ENCODE measurements at places on chromosomes 7 and 10. TPM values are rescaled to one million over a fixed set of nuclear protein-coding genes. Genes with fewer than 3 reads are reported as not detected.

GRCh38 chr7:24042028-24042427 lies 242.0 kb upstream of the NPY start:
- no peaks in the 10 kb centered on the region for H3K36me3 ChIP-seq
- no peak overlapping the region for H3K4me3 ChIP-seq
- no peaks in the 10 kb centered on the region for H3K4me1 ChIP-seq
- no peak overlapping the region for H3K27ac ChIP-seq
- DNase-seq = no peak

GRCh38 chr10:17432723-17433122 lies 21.7 kb downstream of the ST8SIA6 start:
- H3K4me3 ChIP-seq = no peak overlapping the region
- H3K27ac ChIP-seq = no peak overlapping the region
- no peaks in the 10 kb centered on the region for H3K36me3 ChIP-seq
- H3K4me1 ChIP-seq = peaks cover 27% of the 10 kb centered on the region

- DNase-seq = no peak
- peaks cover 82% of the 10 kb centered on the region for H3K4me1 ChIP-seq
- H3K4me3 ChIP-seq = peak overlapping the region; percentile 17
- H3K27me3 ChIP-seq = no peaks in the 10 kb centered on the region
- peak overlapping the region; percentile 90 for H3K27ac ChIP-seq
- H3K36me3 ChIP-seq = peaks cover 14% of the 10 kb centered on the region
Measured at GRCh38 chr10:14588084-14588937, 186.4 kb downstream of the FAM107B start.

- no peaks in the 10 kb centered on the region for H3K36me3 ChIP-seq
- peaks cover 15% of the 10 kb centered on the region for H3K4me1 ChIP-seq
- DNase-seq = peak; percentile 30
- no peak overlapping the region for H3K27ac ChIP-seq
- no peak overlapping the region for H3K4me3 ChIP-seq
Measured at GRCh38 chr10:62681211-62681940, 123.1 kb upstream of the ADO start.

GRCh38 chr7:106036004-106036403 lies 72.9 kb downstream of the CDHR3 start:
- no peaks in the 10 kb centered on the region for H3K36me3 ChIP-seq
- DNase-seq = no peak
- no peak overlapping the region for H3K27ac ChIP-seq
- no peak overlapping the region for H3K4me3 ChIP-seq

The LOXL4 gene
- total RNA-seq = not detected

The FOXP2 gene
- total RNA-seq = not detected

The LRIT1 gene
- total RNA-seq = not detected

DNA sequence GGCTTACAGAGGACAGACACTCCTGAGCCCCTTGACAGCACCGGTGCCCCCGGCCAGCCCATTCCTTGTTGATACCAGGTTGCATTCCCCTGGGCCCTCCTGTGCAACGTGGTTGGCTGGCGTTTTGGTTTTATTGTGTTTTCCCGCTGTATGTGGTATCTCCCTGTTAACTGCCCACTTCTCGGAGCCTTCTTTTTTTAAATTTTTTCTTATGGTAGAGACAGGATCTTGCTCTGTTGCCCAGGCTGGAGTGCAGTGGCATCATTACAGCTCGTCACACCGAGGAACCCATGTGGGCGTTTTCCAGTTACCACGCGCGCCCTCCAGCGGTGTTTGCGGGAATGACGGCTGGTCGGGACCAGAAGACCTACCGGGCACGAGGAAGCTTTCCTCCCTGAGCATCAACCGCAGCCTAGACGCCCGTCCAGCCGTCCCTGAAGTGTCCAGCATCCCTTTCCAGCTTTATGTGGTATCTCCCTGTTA lies 16.9 kb upstream of the ZFAND2A start:
- no peaks in the 10 kb centered on the region for H3K27me3 ChIP-seq
- H3K4me3 ChIP-seq = no peak overlapping the region
- no peak overlapping the region for H3K27ac ChIP-seq
- H3K4me1 ChIP-seq = peaks cover 17% of the 10 kb centered on the region
- peak; percentile 51 for DNase-seq

GRCh38 chr10:99435986-99436638 lies 5.7 kb upstream of the GOT1 start:
- H3K4me3 ChIP-seq = no peak overlapping the region
- peaks cover 5% of the 10 kb centered on the region for H3K4me1 ChIP-seq
- no peak overlapping the region for H3K27ac ChIP-seq
- DNase-seq = no peak
- H3K27me3 ChIP-seq = no peaks in the 10 kb centered on the region
- peaks cover 4% of the 10 kb centered on the region for H3K36me3 ChIP-seq

DNA sequence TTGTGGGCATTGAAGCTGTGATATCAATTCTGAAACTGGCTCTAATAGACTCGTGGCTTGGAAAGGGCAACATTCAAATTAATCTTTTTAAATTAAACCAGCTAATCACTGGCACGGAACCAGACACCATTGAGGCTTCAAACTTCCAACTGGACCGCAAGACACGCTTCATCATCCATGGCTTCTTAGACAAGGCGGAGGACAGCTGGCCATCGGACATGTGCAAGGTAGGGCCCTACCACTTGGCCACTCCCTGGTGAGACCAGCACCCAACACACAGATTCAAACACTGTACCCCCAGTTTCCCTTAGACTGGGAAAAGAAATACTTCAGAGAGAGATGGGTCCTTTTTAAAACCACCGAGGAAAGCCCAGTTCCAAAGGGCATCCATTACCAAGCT lies 5.1 kb downstream of the PNLIPRP2 start:
- DNase-seq = no peak
- H3K27ac ChIP-seq = no peak overlapping the region
- H3K4me3 ChIP-seq = no peak overlapping the region
- no peaks in the 10 kb centered on the region for H3K36me3 ChIP-seq
- peaks cover 13% of the 10 kb centered on the region for H3K27me3 ChIP-seq
